ENCODE measurements at places on chromosomes 4 and X.
A peak's percentile ranks its signal among the peaks of the same experiment; 100 is the strongest.

DNA sequence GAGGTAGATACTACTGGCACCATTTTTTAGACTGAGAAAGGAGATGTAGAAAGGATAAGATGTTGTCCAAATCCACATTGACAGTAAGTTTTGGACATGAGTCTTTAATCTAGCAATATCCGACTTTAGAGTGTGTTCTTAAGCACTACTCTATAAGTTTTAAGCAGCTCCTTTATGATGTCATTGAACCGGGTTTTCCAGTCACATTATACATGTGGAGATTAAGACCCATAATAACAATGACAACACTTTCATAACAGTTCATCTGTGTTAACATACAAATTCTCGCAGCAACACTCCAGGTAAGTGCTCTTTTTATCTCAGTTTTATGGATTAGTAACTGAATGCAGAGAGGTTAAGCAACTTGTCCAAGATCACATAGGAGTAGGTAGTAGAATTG is 30.3 kb upstream of the CXCL8 start:
- DNase-seq: no peak

DNA sequence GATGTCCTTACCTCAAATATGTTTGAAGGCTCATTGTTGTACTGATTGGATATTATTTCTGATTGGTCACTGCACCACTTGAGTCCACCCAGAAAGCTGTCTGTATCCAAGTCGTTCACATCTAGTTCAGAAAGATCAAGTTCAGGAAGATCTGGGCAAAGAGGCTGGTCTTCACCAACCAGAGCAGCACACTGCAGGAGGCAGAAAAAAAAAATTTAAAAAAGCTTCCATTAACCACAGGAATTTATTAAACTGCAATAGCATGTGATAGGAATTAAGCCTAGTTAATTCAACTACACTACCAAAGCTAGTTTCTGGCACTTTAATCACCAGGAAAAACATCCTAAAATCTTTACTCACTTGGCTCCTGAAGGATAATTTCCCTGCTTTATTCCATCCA is 5.1 kb downstream of the PPARGC1A start:
- no peak for DNase-seq

- no peak for DNase-seq
These were observed 109.6 kb downstream of the PCDH18 start for GRCh38 chr4:137422666-137423065.

GRCh38 chr4:163309466-163309865 is 22.9 kb downstream of the NPY1R start:
- DNase-seq: no peak

DNA sequence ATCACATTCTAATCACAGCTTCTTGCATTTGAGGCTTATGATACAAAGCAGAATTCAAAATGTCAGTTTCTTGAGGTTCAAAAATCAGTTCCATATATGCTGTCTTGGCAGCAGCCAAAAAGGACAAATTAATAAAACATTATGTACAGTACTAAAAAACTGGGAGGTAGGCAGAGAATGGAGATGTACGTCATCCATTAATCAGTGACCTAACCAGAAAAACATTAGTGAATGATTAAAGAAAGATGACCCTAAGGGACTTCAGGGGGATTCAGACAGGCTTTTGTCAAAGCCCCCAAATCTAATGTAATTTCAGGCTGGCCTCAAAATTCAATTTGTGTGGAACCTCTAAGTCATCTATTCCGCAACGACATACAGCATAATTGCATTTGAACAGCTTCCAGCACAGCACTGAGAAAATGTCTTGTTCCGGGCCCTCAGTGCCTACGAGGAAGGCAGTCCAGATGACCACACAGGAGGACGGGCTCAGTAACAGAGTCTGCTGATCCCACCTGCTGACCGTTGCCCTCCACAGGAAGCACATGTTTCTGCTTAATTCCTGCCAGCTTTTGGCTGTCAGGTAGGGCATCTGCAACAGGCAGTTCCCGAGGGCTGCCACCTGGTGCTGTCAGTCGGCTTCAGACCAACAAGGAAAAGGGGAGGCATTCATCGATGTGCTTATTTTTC is 83.8 kb upstream of the HHIP start:
- no peak for DNase-seq

GRCh38 chrX:8232406-8232805 is 61.3 kb upstream of the VCX2 start:
- DNase-seq: no peak

- DNase-seq: no peak
These were observed 16.3 kb downstream of the L1CAM start for GRCh38 chrX:153869473-153870287.

GRCh38 chrX:149493567-149494562 is 11.2 kb downstream of the IDS start:
- no peak for DNase-seq

GRCh38 chr4:111630705-111631104 is 514.5 kb upstream of the FAM241A start:
- no peak for DNase-seq

DNA sequence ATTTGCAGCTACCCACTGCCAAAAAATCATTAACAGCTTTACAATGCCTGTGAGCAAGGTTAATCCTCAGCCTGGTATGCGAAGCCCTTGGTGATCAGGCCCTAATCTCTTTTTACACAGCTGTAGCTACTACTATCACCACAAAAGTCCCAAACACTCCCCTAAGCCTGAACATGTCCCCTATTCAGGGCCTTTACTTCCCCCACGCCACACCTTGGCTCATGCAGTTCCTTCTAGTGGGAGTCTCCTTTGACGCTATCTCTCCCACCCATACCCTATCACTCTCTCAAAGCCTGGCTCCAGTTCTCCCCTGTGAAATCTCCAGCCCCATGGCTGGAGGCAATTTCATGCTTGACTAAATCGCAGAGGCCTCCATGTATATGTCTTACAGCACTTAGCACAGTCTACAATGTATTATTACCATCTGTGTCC is 90.6 kb upstream of the CBR4 start:
- no peak for DNase-seq

DNA sequence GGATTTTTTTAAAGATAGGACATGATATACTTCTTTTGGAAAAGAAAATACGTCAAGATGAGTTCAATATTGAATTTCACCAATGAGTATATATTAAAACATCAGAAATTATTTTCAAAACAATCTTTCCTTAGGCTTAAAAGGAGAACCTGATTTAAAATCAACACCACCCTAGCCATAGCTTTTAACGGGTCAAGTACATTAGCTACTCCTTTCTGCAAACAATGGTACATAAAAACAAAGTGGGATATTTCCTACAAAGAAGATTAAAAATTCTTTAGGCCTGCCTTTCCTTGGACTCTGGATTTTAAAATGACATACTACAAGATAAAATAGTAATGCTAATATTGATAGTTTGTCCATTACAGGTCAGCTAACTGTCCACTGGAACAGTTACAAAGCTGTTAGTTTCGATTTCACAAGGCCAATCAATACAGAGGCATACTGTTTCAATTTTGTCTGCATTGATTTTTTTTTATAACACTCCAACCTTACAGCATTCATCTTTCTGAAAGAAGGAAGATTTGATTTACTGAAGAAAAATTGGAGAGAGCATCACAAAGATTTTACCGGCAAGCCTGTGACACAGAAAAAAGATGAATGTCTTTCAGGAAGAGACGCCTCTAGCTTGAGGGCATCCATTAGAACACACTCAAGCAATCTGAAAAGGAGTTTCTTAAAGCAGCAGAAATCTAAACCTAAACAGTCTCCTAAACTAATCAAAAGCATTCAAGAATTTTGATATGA is 97.2 kb downstream of the MAB21L2 start:
- DNase-seq: no peak

- DNase-seq: no peak
These were observed 28.9 kb downstream of the TENM3 start for GRCh38 chr4:182272151-182272550.

DNA sequence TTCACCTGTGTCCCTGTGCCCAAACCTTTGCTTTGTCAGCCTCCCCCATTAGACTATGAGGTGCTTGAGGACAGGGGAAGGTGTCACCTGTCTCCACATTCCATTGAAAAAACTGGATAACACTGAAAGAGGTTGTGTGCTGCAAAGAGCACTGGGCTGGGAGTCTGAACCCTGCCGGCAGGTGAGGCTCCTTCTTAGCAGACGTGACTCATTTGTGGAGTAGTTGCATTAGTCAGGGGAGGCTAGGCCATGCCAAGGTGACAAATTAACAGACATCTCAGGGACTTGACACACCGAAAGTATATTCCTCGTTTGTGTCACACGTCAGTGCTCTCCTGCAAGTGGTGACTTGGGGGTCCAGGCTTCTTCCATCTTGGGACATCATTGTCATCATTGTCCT is 95.9 kb upstream of the STX18 start:
- DNase-seq: no peak

GRCh38 chrX:153875391-153876111 is 10.4 kb downstream of the L1CAM start:
- peak; percentile 63 for DNase-seq

DNA sequence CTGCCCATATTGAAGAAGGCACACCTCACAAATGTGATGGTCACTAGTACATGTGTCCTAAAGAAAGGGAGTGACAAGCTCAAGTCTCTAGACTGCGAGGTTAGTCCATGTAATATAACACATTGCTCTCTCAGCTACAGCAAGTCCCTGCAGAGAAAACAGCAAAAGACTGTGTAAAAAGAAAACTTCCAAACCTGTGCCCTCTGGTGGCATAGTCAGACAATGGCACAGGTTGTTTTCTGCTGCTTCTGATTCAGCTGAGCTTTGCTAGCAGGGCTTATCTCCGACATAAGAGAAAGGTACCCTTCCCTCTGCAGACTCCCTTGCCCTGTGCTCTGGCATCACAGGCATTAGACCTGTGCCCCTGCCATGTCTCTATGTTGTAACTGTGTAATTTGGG is 1.4 kb upstream of the SERPINA7 start:
- DNase-seq: no peak

- DNase-seq: no peak
These were observed 12.7 kb downstream of the ACOX3 start for GRCh38 chr4:8427761-8428287.

GRCh38 chr4:81472281-81473182 is 825 bp upstream of the RASGEF1B start:
- peak; percentile 58 for DNase-seq

GRCh38 chr4:57331959-57332358 is 221.8 kb upstream of the IGFBP7 start:
- no peak for DNase-seq

- DNase-seq: peak; percentile 42
These were observed 552 bp downstream of the NKRF start for GRCh38 chrX:119605464-119606279.

DNA sequence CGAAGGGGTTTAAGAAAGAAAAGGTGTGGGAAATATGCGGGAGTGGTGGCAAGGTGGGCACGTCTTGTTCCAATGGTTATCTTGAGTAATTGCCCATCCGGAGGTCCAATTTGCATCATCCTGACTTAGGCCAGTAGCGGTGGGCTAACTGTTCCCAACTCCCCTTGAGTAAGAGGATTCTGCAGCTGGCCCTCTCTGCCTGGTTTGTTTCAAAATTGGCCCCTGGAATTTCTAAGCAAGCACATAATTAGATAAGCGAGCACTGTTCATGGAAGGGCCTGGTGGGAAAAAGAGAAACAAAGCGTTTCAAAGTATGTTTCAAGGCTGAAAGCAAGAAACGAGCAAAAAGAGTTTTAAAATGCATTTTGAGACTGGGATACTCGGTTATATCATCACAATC is 198.2 kb downstream of the CEP135 start:
- DNase-seq: no peak

- DNase-seq: no peak
These were observed 147.8 kb downstream of the ARHGAP10 start for GRCh38 chr4:147879676-147880075.

GRCh38 chrX:33211356-33212260 is at the start of gene DMD:
TSS of gene DMD (minus strand) at chrX:33211549. CDS start at chrX:33211312, 237 bp downstream.
- DNase-seq: no peak

- DNase-seq: no peak
These were observed 648.3 kb downstream of the GABRG1 start for GRCh38 chr4:45475548-45475947.

- no peak for DNase-seq
These were observed 312.2 kb upstream of the DIAPH2 start for GRCh38 chrX:96372313-96373046.

DNA sequence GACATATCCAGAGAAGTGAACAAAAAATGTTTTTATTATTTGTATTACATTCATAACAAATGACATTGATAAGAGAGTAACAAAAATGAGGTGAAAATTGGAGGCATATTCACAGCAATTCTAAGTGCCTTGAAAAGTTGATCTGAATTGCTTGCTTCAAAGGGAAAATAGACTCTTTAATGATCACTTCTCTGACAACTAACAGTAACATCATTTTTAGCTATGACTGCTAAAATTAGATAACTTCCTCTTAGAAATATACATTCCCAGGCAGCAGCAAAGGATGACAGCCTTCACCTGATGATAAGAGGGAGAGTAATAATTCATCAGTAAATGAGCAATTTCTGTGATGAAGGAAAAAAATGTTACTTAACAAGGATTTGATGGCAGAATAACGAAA is 472.5 kb downstream of the PCDH10 start:
- no peak for DNase-seq

- no peak for DNase-seq
These were observed 16.0 kb upstream of the SH3TC1 start for GRCh38 chr4:8182858-8183725.

Measured in stimulated activated CD4-positive, alpha-beta T cell treated with anti-CD3 and anti-CD28 coated beads, Interleukin-4, amount 100 ng/mL, for 24 hours (primary cell).